ENCODE measurements at places on chromosomes 7 and 10.

DNA sequence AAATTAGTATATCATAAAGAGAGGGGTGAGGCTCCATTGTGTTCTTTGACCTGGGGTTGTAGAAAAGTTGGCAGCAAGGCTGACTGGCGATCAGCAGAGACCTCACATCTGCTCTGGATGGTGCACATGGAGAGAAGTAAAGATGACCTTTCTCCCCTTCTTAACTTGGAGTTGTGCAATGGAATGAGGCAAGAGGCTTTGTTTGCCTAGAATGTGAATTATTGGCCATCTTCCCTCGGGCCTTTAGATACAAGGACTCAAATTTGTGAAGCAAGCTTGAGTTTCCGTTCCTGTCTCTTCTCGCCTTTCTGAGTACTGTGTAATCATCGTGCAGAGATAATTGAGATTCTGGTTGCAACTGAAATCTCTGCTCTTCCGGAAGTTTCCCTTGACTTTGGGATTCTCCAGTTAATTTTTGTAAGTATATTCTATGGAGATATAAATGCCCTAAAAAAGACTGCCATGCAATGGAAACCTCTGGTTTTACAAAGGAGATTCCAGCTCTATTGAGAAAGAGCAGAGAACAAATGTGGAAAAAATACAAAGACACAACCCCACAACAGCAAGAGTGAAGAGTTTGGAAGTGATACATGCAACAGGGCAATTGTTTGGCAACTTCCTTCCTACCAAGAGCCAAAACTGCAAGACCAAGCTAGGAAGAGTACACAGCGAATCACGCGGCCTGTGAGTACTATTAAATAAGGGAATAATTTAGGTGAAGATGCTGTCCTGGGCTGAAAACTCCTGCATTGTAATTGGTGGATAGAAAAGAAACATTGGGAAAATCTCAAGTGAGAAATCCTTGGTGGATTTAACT, 542.3 kb upstream of the NRP1 start:
- DNase-seq = no peak

GRCh38 chr7:114409750-114410149, 4.9 kb upstream of the FOXP2 start:
- no peak for DNase-seq

- DNase-seq = peak; percentile 28
These were observed 40.7 kb upstream of the ANAPC16 start for GRCh38 chr10:72175149-72175548.

DNA sequence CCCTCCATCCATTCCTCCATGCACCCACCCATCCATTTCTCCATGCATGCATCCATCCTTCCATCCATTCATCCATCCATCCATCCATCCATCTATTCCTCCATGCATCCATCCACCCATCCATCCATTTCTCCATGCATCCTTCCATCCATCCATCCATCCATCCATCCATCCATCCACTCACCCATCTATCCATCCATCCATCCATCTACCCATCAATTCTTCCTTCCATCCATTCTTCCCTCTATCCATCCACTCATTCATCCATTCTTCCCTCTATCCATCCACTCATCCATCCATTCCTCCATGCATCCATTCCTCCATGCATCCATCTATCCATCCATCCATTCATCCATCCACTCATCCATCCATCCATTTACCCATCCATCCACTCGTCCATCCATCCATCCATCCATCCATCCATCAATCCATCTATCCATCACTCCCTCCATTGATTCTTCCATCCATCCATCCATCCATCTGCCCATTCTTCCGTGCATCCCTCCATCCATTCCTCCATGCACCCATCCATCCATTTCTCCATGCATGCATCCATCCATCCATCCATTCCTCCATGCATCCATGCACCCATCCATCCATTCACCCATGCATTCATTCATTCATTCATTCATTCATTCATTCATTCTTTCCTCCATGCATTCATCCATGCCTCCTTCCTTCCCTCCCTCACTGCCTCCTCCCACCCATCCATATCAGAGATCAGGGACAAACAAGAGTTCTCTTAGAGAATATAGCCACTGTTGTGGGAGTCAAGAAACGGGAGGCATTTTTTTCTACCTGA, 22.2 kb downstream of the ELN start:
- DNase-seq = no peak

- DNase-seq = peak; percentile 80
These were observed 23.0 kb upstream of the SNX13 start for GRCh38 chr7:17963281-17963680.

- DNase-seq = no peak
These were observed 221.0 kb upstream of the KLF14 start for GRCh38 chr7:130954918-130955564.

DNA sequence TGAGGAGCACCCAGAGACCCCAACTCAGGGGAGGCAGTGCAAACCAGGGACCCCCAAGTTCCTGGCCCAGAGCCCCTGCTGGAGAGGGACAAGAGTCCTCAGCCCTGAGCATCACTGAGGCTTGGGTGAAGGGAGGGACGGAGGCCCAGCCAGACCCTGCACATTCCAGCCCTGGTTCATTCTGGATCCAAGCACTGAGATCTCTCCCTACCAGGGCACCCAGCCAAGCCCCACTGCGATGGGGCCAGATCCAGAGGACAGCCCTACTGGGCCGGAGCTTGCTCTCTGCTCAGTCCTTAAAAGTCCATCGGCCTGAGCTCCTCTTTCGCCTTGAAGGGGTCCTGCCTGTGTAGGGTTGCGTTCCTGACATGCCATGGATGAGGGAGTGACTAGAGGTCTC, 40.5 kb upstream of the RABGEF1 start:
- no peak for DNase-seq

DNA sequence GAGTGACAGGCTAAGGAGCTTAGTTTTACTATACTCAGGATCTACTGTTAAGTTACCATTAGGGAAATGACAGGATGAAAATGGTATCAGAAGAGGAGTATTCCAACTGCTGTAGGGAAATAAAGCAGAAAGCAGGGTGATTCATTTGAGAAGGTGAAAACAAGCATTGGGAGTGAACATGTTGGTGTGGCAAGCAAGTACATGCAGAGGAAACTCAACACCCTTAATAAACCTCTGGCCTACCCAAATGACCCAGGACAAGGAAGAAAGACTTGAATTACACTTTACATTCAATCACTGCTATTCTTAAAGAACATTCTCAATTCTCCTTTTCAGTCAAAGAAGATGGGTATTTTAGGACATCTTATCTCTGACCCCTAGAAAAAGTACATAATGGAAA, 28.7 kb downstream of the ERLIN1 start:
- DNase-seq = no peak

DNA sequence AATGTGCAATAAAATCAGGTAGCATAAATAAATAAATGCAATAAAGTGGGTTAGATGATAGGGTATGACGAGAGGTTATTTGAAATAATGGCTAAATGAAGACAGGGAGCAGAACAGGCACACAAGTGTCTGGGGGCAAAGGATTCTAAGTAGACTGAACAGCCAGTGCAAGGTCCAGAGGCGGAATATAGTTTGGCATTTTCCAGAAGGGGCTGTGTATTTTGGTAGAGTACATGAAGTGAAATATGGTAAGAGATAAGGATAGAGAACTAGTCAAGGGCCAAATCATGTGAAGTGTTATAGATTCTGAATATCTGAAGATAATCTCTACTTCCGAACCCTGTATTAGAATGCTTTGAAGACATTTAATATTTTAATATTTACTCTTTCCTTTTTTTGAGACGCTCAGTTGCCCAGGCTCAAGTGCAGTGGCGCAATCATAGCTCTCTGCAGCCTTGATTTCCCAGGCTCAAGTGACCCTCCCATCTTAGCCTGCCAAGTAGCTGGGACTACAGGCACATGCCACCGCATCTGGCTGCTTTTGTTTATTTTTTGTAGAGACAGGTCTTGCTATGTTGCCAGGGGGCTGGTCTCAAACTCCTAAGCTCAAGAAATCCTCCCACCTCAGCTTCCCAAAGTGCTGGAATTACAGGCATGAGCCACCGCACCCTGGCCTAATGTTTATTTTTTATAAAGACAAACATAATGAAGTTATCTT, 44.4 kb upstream of the CD36 start:
- DNase-seq = peak; percentile 76

DNA sequence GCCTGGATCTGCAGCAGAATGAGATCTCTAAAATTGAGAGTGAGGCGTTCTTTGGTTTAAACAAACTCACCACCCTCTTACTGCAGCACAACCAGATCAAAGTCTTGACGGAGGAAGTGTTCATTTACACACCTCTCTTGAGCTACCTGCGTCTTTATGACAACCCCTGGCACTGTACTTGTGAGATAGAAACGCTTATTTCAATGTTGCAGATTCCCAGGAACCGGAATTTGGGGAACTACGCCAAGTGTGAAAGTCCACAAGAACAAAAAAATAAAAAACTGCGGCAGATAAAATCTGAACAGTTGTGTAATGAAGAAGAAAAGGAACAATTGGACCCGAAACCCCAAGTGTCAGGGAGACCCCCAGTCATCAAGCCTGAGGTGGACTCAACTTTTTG, 21.4 kb downstream of the LRRC17 start:
- no peak for DNase-seq

- peak; percentile 37 for DNase-seq
These were observed 85.3 kb upstream of the CCDC6 start for GRCh38 chr10:59991661-59992060.

DNA sequence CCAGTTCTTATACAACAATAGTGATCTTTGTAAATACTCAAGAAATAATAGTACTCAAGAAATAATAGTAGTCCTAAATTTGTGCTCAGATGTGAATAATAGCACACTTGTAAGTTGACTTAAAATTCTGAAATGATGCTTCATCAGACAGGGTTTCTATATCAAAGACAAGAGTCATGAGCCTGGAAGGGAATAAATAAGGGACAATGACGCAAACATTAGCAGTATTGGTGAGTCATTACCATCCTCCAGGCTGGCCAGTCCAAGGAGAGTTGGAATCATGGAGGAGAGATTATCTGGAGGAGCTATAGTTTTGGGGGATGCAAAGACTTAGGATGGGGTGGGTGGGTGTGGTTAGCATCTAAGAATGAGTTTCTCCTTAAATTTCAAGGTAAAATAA, 6.1 kb upstream of the SH3PXD2A start:
- no peak for DNase-seq

GRCh38 chr7:148382596-148382995, 208.0 kb upstream of the C7orf33 start:
- no peak for DNase-seq

- no peak for DNase-seq
These were observed 106.1 kb upstream of the RSU1 start for GRCh38 chr10:16923309-16923708.

- DNase-seq = peak; percentile 6
These were observed 5.1 kb upstream of the LRRC27 start for GRCh38 chr10:132326925-132327324.

GRCh38 chr7:71254751-71255150, 122.8 kb downstream of the GALNT17 start:
- DNase-seq = no peak

DNA sequence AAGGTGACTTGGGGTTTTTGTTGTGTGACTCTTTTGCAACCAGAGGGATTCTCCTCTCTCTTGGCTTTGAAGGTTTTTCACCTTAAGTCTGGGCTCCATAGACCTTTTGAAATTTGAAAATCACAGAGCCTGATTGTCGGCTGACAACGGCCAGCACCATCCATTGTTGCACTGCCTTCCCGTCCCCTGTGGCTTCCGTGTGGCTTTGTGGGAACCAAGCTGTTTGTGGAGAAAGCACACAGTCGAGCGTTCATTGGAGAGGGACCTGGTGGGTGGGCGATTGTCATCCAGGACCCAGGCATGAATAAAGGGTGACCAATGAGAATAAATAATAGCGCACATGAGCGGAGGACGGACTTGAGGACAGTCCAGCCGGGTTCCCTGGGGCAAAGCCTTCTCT, 7.4 kb upstream of the RAMP3 start:
- DNase-seq = no peak

DNA sequence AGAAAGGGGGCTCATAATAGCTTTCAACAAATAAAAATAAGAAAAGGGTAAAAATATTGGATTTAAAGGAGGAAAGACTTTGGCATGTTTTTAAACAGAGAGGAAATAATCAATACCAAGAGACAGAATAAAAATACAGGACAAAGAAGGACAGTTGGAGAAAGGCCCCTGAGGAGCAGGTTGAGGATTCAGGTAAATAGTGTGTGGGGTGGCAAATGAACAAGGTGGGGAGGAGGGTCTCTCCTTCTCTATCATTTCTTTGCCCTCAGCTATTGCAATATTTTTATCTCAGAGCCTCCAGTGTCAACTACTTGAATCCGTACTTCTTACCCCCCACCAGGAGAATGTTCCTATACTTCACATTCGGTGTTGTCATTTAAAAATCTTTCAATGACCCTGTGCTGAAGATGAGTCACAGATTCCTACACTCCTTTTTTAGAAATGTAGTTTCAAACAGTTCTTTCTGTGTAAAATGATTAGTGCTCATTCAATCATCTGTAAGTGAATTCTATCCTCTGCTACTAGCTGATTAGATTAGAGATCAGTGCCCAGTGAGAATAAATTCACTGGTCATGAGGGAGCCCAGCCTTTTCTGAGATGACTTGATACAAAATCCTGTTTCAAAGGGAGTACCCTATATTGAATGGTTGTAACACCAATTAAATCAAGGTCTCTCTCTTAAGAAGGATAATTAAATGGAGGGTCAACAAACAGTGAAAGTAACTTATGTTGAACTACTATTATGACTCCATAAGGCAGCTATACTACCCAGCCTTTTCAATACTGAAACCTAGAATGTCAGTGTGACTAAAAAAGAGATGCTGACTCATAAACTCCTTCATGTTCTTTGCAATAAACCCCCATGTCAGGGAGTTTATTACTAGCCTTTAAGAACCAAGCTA, 50.4 kb upstream of the WNT16 start:
- peak; percentile 74 for DNase-seq

GRCh38 chr10:114821915-114822443, 399 bp downstream of the FHIP2A start:
- peak; percentile 45 for DNase-seq

DNA sequence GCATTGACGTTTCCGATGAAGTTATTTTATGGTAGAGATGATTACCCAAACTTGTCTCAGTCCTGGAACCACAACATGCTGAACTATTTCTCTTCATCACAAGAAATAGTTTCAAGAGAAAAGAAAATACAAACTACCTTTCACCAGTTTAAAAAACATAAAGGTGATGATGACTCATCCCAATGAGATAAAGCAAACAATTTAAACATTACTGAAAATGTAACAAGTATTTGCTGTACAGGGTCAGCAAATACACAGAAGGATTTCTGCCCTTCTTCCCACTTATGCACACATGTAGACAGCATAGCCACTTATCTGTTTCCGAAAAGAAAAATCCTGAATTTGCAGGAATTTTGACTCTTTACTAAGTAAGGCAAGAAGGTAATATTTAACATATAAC, 50.8 kb downstream of the RHOBTB1 start:
- no peak for DNase-seq
